ENCODE measurements at places on chromosomes 1 and 21.

- DNase-seq, result no peak
Observed at GRCh38 chr1:217090060-217090911, 367.1 kb upstream of the ESRRG start.

GRCh38 chr1:225700889-225701465 lies 48.1 kb upstream of the ENAH start:
- DNase-seq, result no peak

- no peak for DNase-seq
Observed at GRCh38 chr1:54323324-54323739, 82.9 kb downstream of the SSBP3 start.

DNA sequence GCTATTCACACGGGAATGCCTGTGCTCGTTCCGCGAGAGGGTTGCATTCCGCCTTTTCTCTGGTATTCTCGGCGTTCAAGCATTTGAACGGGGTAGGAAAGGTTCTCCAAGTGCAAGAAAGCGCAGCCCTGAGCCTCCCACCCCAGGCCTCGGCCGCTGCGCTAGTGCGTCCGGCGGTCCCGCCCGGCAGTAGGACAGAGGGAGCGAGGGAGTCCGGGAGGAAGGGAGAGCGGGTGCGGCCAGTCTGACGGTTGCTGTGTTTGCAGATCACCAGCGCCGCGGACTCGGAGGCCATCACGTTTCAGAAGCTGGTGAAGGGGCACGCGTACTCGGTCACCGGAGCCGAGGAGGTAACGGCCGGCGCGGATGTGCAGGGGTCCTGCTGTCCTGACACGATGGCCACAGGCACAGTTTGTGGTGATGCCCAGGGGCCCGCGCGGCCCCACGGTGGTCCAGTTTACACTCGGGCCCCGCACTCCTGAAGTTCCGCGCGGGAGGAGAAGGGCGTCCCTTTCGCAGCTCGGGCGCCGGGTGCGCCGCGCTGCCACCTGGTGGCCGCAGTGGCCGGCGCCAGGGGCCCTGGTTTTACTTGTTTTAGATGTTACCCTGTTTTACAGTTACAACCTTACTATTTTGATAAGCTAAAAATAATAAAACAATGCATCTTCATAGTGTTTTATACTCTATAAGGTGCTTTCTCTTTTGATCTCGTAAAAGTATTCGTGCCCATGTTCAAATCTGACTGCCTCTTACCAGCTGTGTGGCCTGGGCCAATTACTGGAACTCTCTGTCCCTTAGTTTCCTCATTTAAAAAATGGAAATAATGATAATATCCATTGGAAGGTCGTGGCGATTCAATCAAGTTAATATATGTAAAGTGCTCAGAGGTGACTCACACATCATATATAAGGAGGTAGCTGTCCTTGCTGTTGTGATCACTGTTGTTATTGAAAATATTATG lies 36.7 kb downstream of the CAPN2 start:
- DNase-seq, result peak; percentile 54
